ENCODE measurements at places on chromosomes 2 and 18.
A peak's percentile ranks its signal among the peaks of the same experiment; 100 is the strongest.

DNA sequence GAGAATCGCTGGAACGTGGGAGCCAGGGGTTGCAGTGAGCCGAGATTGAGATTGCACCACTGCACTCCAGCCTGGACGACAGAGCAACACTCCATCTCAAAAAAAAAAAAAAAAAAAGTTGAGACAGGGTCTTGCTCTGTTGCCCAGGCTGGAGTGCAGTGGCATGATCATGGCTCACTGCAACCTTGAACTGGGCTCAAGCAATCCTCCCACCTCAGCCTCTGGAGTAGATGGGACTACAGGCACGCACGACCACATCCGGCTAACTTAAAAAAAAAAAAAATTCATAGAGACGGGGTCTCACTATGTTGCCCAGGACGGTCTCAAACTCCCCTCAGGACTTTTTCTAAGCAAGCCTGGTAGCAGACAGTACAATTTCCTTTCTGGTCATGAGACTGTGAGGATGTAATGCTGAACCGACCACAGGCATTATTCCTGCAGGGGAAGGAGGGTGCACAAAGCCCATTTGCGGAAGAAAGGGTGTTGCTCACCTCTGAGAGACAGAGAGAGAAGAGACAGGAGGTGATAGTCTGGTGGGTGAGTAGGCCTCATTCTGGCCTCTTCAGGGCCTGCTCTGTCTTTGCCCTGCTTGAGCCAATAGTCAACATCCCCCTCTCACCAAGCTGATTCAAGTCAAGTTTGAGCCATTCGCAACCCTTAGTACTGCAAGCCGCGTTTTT, 205.3 kb downstream of the ZFP36L2 start:
- H3K36me3 ChIP-seq: no peaks in the 10 kb centered on the region
- no peak overlapping the region for H3K4me3 ChIP-seq
- H3K4me1 ChIP-seq: no peaks in the 10 kb centered on the region
- no peak overlapping the region for H3K27ac ChIP-seq
- H3K27me3 ChIP-seq: no peaks in the 10 kb centered on the region

DNA sequence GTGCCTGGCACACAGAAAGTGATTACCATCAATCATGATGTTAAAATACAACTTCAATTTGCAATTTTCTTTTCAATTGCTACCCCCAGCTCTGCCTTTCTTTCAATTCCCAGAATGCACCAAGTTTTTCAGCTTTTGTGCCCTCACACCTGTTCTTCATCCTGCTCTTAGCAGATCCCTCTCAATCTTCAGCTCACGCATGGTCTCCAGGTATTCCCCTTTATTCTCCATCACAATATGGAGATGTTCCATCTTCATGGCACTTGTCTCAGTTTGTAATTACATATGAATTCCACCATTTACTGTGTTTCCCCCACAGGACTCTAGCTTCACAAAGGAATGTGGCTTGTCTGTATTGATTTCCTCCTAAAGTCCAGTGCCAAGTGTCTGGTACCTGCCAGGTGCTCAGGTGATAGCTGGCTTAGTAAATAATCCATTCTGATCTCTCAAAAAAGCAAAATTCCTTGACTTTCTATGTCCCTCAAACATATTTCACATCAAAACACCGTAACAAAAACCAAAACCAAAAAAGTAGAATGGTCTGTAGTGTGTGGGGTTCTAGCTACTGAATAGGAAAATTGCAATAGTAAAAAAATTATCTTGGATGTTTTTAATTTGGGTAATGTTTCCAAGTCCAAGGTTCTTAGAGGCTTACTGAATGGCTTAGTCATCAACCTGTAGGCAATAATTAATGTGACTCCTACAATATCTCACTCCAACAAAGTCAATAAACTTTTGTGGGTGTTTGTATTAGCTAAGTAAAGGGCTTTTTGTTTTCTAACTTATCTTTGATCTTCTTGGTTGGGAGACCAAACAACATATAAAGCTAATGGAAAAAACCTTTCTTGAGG, 2.9 kb upstream of the INSIG2 start:
- no peaks in the 10 kb centered on the region for H3K27me3 ChIP-seq
- H3K4me1 ChIP-seq: no peaks in the 10 kb centered on the region
- no peak for DNase-seq
- no peaks in the 10 kb centered on the region for H3K36me3 ChIP-seq
- H3K27ac ChIP-seq: no peak overlapping the region
- H3K4me3 ChIP-seq: no peak overlapping the region

DNA sequence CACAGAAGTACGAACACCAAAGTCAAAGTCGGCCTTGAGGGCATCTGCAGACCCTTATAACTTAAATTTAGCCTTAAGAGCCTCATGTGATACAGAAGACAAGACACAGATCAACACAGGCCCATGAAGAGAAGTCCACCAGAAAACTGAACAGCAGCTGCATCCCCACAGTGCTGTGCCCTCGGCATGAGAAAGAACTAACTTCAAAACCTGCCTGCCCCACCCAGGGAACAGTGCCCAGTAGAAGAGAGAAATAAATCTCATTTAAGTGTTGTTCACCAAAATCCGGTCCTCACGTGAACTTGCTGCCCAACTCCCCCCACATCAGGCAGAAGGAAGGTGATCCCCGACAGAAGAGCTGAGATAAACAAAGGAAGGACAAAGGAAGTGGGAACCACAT, 73.7 kb downstream of the PXDN start:
- H3K36me3 ChIP-seq: peaks cover 7% of the 10 kb centered on the region
- DNase-seq: no peak
- no peak overlapping the region for H3K27ac ChIP-seq
- H3K27me3 ChIP-seq: no peaks in the 10 kb centered on the region
- no peaks in the 10 kb centered on the region for H3K4me1 ChIP-seq
- H3K4me3 ChIP-seq: no peak overlapping the region

DNA sequence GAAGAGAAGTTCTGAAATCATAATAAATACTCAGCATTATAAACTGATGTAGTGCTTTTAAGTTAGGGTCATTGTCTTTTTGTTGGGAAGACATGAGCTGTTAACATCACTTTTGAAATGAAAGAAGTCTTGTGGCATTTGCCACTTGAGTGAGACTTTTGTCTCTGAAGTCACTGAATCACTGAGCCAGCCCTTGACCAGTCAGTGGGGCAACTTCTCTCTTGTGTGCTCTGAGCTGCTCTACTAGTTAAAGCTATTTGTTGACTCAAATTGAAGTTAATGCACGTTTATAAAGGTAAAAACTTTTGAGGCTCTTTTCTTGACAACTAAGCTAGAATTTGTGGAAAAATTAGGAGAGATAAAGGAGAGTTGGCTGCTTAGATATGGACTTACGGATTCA, 6.7 kb downstream of the WDR43 start:
- H3K4me3 ChIP-seq: no peak overlapping the region
- no peaks in the 10 kb centered on the region for H3K27me3 ChIP-seq
- no peak overlapping the region for H3K27ac ChIP-seq
- no peak for DNase-seq

- DNase-seq: no peak
- no peaks in the 10 kb centered on the region for H3K4me1 ChIP-seq
- H3K27ac ChIP-seq: no peak overlapping the region
- no peaks in the 10 kb centered on the region for H3K36me3 ChIP-seq
- H3K4me3 ChIP-seq: no peak overlapping the region
- no peaks in the 10 kb centered on the region for H3K27me3 ChIP-seq
Observed at GRCh38 chr2:25230198-25230947, 62.0 kb upstream of the POMC start.

DNA sequence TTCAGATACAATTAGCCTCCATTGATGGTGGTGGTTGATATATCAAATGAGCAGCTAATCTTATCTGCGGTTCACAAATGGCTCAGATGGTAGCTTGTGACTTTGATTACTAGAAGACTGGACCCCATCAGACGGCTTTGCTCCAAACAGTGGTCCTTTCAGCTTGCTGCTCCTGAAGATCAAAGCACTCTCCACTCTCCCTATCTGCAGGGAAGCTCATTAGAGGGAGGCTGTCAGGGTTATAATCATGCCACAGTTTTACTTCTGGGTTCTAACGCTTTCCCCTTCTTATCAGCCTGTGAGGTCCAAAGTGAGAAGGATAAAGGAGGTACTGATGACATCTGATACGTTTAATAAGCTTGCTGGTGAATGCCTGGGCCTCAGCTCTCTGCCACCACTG, 247.1 kb upstream of the NT5C1B start:
- no peak overlapping the region for H3K27ac ChIP-seq
- DNase-seq: no peak
- H3K27me3 ChIP-seq: no peaks in the 10 kb centered on the region

GRCh38 chr18:42086288-42086687, 131.3 kb downstream of the PIK3C3 start:
- H3K36me3 ChIP-seq: no peaks in the 10 kb centered on the region
- DNase-seq: no peak
- H3K4me1 ChIP-seq: no peaks in the 10 kb centered on the region
- no peak overlapping the region for H3K27ac ChIP-seq
- no peaks in the 10 kb centered on the region for H3K27me3 ChIP-seq

DNA sequence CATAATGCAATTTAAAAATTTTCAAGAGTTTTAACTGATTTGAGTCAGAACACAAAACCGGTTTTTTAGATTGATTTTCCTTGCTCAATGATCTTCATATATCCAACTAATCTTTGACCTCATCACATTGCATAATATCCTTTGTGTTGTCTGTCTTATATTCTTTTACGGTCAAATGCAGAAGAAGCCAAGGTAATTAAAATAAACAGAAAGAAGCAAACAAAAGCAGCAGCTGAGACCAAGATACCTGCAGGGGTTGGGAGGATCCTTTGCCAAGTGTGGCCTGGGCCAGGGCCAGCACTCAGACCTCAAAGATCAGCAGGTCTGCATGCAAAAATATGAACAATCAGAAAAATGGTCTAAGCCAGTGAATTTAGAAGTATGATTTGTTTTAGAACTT, 428.9 kb upstream of the NETO1 start:
- H3K27me3 ChIP-seq: no peaks in the 10 kb centered on the region
- H3K4me1 ChIP-seq: no peaks in the 10 kb centered on the region
- H3K36me3 ChIP-seq: no peaks in the 10 kb centered on the region
- H3K4me3 ChIP-seq: no peak overlapping the region

- no peak overlapping the region for H3K27ac ChIP-seq
- no peaks in the 10 kb centered on the region for H3K36me3 ChIP-seq
- no peaks in the 10 kb centered on the region for H3K4me1 ChIP-seq
- no peaks in the 10 kb centered on the region for H3K27me3 ChIP-seq
- H3K4me3 ChIP-seq: no peak overlapping the region
- DNase-seq: no peak
Observed at GRCh38 chr18:24378598-24378997, 19.0 kb downstream of the OSBPL1A start.

- no peaks in the 10 kb centered on the region for H3K4me1 ChIP-seq
- H3K27me3 ChIP-seq: no peaks in the 10 kb centered on the region
- H3K36me3 ChIP-seq: no peaks in the 10 kb centered on the region
- H3K4me3 ChIP-seq: no peak overlapping the region
Observed at GRCh38 chr2:167607731-167608130, 639.7 kb downstream of the STK39 start.

- H3K4me1 ChIP-seq: no peaks in the 10 kb centered on the region
- no peak overlapping the region for H3K4me3 ChIP-seq
- no peaks in the 10 kb centered on the region for H3K36me3 ChIP-seq
Observed at GRCh38 chr2:127159543-127159942, 52.6 kb upstream of the BIN1 start.

GRCh38 chr2:18833941-18834340, 244.6 kb upstream of the NT5C1B start:
- peaks cover 3% of the 10 kb centered on the region for H3K4me1 ChIP-seq
- no peak overlapping the region for H3K27ac ChIP-seq
- H3K27me3 ChIP-seq: no peaks in the 10 kb centered on the region
- no peaks in the 10 kb centered on the region for H3K36me3 ChIP-seq
- no peak overlapping the region for H3K4me3 ChIP-seq
- DNase-seq: no peak

GRCh38 chr2:119263656-119264055, 40.0 kb downstream of the STEAP3 start:
- no peak overlapping the region for H3K4me3 ChIP-seq
- H3K4me1 ChIP-seq: no peaks in the 10 kb centered on the region
- no peak for DNase-seq
- no peaks in the 10 kb centered on the region for H3K27me3 ChIP-seq

GRCh38 chr2:220315098-220315823, 687.8 kb downstream of the SLC4A3 start:
- H3K4me1 ChIP-seq: no peaks in the 10 kb centered on the region
- no peaks in the 10 kb centered on the region for H3K27me3 ChIP-seq
- H3K27ac ChIP-seq: no peak overlapping the region
- H3K4me3 ChIP-seq: no peak overlapping the region
- H3K36me3 ChIP-seq: no peaks in the 10 kb centered on the region

- H3K4me1 ChIP-seq: no peaks in the 10 kb centered on the region
- no peaks in the 10 kb centered on the region for H3K27me3 ChIP-seq
- no peak overlapping the region for H3K4me3 ChIP-seq
Observed at GRCh38 chr2:229032608-229033234, 238.4 kb downstream of the PID1 start.

- no peak for DNase-seq
- H3K27me3 ChIP-seq: no peaks in the 10 kb centered on the region
- H3K4me1 ChIP-seq: no peaks in the 10 kb centered on the region
- no peak overlapping the region for H3K27ac ChIP-seq
- H3K36me3 ChIP-seq: no peaks in the 10 kb centered on the region
Observed at GRCh38 chr2:61857224-61857623, 3.4 kb upstream of the FAM161A start.

DNA sequence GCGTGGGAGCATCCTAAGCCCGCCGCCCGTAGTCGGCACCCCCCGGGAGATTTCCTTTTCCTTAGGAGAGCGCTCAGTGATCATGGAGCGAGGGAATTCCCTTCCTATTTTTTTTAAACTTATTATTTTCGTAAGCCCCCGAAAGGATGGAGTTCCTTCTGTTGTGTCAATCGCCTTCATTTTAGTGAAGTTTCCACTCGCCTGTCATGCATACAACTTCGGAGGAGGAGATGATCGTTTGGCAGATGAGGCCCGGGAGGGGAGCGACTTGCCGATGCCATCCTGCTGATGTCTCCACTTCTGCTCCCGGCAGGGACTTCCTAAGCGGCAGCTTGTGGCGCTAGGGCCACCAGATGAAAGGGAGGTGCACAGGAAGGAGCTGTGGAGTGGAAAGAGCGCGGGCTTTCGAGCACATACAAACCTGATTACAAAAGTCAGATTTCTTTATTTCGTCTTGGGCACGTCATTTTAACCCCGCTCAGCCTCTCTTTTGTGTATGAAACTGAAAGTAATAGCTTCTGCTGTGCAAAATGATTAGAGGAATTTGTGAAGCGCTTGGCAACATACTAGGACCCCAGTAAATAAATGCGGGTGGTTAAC, at the start of gene ADGRF3:
TSS of gene ADGRF3 (minus strand) at position 336 of the 600 bp plus-strand sequence. CDS start 555 bp downstream, outside the sequence.
- peak; percentile 75 for DNase-seq
- H3K27ac ChIP-seq: peak within 1 kb of the TSS; percentile 97
- no peaks in the 10 kb centered on the region for H3K4me1 ChIP-seq
- no peaks in the 10 kb centered on the region for H3K36me3 ChIP-seq
- peak within 1 kb of the TSS; percentile 95 for H3K4me3 ChIP-seq

GRCh38 chr2:191081411-191082155, 67.6 kb upstream of the STAT1 start:
- DNase-seq: no peak
- no peaks in the 10 kb centered on the region for H3K36me3 ChIP-seq
- no peaks in the 10 kb centered on the region for H3K4me1 ChIP-seq
- H3K27ac ChIP-seq: no peak overlapping the region

- no peak overlapping the region for H3K27ac ChIP-seq
- DNase-seq: no peak
Observed at GRCh38 chr2:134367213-134367612, 113.3 kb downstream of the MGAT5 start.

GRCh38 chr2:176638167-176639015, 369.1 kb downstream of the MTX2 start:
- H3K27me3 ChIP-seq: peaks cover 21% of the 10 kb centered on the region
- H3K4me1 ChIP-seq: peaks cover 6% of the 10 kb centered on the region
- H3K36me3 ChIP-seq: no peaks in the 10 kb centered on the region
- peak overlapping the region; percentile 25 for H3K4me3 ChIP-seq
- peak; percentile 61 for DNase-seq

- H3K4me1 ChIP-seq: no peaks in the 10 kb centered on the region
- no peak for DNase-seq
Observed at GRCh38 chr2:120613742-120614571, 121.7 kb upstream of the GLI2 start.

Measured in prostate gland (tissue), 2 donors.